ENCODE measurements at places on chromosomes 5 and 9. TPM values are rescaled to one million over a fixed set of nuclear protein-coding genes. Genes with fewer than 3 reads are reported as not detected.

GRCh38 chr9:19637084-19637483 is 151.8 kb downstream of the SLC24A2 start:
- DNase-seq: peak; percentile 33

Gene PCDHA10
- total RNA-seq: under 0.01 TPM

Gene SCGB3A1
- total RNA-seq: not detected

DNA sequence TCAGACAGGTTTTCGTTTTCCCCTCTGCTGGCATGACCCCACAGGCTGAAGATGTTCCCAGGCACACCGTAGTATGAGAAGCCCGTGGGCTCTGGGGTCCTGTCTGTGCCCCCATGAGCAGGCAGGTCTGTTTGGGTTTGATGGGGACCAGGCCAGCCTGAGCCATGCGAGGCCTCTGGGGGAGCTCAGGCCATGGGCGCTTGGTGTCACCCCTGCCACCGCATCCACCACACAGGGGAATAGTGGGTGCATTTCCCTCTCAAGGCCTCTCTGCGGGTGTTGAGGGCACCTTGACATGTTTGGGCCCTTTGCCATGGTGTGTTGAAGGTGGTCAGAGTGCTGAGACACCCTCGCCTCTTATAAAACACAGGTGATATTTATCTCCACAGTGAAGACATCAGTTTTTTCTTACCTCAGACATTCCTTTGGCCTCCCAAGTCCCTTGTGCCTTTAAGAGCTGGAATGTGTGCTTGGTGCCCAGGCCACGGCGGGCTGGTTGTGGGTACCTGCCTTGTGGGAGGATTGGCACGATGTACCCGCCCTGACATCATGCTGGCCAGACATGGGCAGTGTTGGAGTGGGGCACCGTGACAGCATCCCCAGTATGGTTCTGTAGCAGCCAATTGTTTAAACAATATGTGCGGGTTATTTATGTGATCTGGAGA is 68.3 kb downstream of the WNK2 start:
- peak; percentile 62 for DNase-seq

DNA sequence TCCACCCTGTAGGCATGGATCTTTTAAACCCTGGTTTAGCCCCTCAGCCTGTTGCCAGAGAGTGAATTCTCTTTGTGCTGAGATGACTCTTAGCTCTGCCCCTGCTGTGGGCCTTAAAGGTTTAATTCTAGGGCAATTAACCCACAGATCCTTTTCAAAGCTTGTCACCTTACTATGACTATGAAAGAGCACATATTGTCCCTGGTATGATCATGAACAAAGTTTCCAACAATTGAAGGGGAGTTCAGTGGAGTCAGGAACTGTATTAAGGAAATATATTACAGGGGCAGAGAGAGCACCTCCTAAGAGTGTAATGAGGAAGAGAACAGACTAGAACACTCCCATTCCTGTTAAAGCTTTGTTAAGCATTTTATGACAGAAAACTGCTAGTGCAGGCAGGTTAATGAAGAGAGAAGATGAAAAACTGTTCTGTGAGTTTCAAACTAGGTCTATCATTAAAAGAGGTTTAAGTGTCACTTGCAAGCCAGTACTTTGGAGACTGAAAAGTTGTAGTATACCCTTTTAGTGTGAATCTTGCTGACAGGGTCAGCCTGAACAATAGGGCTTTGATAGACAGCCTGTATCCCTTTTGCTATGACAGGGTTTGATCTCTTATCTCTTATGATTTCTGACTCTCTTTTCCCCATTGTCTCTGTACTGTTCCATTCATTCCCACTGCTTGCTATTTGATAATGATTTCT is 104.2 kb upstream of the ELL2 start:
- no peak for DNase-seq

DNA sequence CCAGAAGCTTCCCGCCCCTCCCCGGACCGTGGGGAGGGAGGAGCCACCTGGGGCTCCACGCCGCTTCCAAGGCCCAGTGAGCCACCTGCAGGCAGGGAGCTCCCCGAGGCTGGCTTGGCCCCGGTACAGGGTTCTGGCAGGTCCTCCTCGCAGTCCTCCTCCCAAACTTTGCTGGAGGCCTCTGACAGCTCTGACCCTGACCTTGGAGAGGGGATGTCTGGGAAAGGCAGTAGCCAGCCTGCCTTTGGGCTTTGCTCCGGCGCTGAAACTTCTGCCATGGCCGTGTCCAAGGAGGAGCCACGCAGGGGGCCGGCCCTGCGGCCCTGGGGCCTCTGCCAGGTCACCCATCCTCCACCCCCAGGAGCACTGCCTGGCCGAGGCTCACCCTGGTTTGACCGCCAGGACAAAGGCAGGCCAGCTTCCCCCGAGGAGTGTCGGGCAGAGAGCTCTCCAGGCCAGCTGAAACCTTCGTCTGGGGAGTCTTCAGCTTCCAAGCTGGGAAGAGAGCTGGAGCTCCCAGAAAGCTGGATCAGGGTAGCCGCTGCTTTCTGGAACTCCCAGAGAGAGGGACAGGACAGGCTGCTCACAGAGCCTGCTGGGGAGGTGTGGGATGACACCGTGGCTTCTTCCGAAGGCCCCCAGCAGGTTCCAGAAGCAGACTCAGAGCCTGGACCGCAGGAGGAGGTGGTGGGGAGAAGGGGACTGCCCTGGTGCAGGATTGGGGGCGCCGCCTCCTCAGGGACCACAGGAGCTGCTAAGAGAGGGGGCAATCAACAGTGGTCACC is 9.0 kb upstream of the QSOX2 start:
- no peak for DNase-seq

DNA sequence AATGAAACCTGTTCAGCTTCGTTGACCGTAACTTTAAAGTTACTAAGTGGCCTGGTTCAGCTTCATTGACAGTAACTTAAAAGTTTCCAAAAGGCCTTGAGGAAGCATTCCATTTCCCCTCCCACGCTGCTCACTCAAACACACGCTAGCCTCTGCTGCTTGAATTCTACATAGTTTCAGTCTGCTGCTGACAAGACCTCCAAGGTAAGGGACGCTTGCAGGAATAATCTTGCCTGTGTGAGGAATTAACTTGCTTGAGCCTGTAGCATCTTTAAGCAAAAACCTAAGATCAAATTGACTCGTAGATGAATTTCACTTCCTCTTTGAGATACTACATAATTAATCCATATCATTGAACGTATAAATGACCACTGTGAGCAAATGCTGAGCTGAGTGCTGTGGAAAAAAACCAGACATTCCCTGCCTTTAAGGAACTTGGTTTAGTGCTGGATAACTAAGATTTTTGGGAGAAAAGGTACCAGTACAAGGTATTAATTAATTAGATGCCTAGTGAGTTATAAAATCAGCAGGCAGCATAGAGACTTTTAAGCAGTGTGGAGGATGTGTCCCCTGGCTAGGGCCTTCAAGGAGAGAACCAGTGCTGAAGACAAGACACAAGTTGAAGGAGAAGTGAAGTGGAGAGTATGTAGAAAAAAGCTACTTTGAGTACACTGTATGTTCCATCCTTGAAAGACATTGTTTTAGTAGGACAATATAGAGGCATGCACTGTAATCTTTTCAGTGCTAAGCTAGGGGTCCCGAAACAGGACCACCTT is 39.2 kb downstream of the GRAMD2B start:
- DNase-seq: no peak

- no peak for DNase-seq
Observed at GRCh38 chr5:97554977-97555643, 372.1 kb upstream of the RIOK2 start.

Gene CD180
- not detected for total RNA-seq

GRCh38 chr5:61416010-61416409 is 84.0 kb downstream of the ZSWIM6 start:
- DNase-seq: no peak

DNA sequence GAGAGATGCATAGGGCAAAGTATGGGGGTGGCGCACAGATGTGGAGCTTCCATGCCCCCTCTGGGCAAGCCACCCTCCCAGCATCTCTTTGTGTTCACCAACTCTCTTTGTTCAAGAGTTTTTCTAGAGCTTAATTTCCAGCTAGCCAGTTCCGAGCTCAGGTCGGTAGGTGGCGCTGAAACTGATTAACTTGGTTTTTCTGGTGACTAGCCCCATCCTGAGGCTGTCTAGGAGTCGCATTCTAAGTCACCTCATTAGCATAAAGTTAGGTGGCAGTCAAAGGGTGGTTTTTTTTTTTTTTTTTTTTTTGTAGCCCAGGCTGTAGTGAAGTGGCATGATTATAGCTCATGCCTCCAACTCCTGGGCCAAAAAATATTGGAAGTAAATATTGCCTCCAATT is 476.4 kb downstream of the KDM4C start:
- DNase-seq: peak; percentile 8

- DNase-seq: peak; percentile 52
Observed at GRCh38 chr9:136720251-136720897, 8.0 kb downstream of the DIPK1B start.

Gene IRF1
- 13.4 TPM for total RNA-seq

DNA sequence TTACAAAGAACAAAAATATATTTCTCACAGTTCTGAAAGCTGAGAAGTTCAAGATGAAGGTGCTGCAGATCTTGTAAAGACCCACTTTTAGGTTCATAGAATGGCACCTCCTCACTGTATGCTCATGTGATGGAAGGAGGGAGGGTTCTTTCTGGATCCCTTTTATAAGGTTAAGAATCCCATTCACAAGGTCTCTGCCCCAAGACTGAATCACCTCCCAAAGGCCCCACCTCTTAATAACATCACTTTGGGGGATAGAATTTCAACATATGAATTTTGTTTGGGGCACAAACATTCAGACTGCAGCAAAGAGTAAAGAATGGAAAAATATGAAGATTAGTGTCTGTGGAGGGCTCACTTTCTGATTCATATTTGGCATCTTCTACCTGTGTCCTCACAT is 77.1 kb upstream of the PRR16 start:
- DNase-seq: no peak

Gene GAS1
- total RNA-seq: not detected

Gene PRDM9
- not detected for total RNA-seq

DNA sequence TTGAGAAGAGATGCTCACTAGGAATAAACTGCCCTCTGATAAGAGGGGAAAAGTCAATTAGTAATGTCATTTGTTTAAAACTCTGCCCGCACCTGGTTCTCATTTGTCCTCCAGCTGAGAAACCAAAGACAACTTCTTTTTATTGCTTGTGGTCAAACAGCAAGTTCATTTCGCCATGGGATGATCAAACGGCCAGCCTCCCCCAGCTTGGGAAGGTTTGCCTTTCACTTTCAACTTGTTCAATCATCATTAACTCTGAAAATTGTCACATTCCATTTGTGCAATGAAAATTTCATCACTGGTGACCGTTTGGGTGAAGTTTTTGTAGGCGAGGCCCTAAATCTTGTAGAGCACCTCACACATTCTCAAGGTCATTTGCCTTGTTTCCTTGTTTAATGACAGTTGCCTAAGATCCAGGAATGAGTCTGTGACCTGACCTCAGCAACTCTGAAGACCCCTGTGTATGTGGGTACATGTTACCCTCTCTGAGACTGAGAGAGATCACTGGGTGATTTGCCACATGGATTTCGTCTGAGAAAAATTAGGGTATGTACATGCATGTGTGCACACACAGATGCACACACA is 117.7 kb downstream of the MARCHF3 start:
- no peak for DNase-seq

GRCh38 chr9:16680541-16680940 is 189.9 kb downstream of the BNC2 start:
- no peak for DNase-seq

GRCh38 chr5:154611341-154611767 is 133.3 kb upstream of the HAND1 start:
- DNase-seq: no peak

Gene ZDHHC11B
- 0.31 TPM for total RNA-seq

DNA sequence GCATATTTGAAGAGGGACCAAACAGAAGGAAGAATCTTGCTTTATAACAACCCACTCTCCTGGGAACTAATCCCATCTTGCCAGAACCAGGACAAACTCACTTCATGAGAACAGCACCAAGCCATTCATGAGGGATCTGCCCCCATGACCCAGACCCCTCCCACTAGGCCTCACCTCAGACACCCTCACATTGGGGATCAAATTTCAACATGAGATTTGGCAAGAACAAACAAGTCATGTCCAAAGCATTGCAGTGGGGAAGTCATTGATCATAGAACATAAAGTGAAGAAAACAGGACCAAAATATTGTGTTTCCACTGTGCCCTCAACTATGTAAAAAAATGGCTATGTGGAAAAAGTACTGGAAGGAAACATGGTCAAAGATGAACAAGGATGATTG is 43.9 kb downstream of the MAP1B start:
- DNase-seq: no peak

GRCh38 chr5:14208071-14209021 is 65.2 kb downstream of the TRIO start:
- DNase-seq: no peak

DNA sequence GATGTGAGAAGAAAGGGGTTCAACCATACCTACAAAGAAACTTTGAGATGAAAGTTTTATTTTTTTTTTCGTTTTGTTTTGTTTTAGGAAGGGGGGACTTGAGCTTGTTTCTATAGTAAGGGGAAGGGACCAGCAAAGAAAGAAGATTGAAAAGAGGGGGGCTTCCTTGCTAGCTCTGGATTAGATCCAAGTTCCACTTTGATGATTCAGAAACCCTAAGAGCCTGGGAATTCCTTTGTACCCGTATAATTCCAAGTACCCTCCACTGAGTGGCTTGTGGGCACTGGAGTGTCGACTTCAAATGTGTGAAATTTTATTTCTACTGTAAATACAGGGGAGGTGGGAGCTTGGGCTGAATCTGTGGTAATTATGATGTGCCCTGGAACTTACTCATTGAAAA is 10.9 kb downstream of the MAMDC2 start:
- DNase-seq: no peak

DNA sequence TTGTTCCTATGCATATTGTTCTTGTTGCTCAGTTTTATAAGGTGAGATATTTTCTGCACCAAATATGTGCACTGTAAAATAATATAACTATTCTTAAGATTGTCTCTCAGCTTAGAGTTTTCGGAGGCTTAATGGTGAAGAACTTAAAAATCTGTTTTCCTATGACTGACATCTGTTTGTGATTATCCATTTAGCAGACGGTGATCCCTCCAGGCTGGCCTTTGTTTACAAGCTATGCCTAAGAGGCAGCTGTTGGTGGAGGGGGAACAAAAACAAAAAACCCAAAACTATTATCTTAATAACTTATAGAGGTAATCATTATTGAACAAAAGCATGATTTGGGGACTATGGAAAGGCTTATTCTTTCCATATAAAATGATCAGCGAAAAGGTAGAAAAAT is 658 bp downstream of the PDCD1LG2 start:
- no peak for DNase-seq

DNA sequence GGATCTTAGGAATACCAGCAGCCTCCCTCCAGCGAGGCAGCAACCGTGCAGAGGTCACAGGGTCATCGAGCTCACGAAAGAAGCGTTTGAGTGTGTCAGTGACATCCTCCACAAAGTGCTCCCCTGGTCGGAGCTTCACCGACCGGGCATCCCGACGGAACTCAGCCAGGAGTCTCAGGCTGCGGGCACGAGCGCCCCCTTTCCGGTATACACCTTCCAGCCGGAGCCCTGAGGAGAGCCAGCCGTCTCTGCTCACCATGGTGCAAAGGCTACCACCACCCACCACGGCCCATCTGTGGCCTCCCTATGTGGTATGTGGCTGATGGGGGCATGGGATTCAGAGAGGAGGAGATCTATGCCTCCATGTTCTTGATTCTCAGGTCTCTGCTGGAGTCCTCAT is 10.8 kb upstream of the FCHSD1 start:
- DNase-seq: no peak

Gene TMCO6
- 35.3 TPM for total RNA-seq

Measured in G401 (cell line).